ENCODE measurements at places on chromosomes 5 and 9.
A peak's percentile ranks its signal among the peaks of the same experiment; 100 is the strongest.

DNA sequence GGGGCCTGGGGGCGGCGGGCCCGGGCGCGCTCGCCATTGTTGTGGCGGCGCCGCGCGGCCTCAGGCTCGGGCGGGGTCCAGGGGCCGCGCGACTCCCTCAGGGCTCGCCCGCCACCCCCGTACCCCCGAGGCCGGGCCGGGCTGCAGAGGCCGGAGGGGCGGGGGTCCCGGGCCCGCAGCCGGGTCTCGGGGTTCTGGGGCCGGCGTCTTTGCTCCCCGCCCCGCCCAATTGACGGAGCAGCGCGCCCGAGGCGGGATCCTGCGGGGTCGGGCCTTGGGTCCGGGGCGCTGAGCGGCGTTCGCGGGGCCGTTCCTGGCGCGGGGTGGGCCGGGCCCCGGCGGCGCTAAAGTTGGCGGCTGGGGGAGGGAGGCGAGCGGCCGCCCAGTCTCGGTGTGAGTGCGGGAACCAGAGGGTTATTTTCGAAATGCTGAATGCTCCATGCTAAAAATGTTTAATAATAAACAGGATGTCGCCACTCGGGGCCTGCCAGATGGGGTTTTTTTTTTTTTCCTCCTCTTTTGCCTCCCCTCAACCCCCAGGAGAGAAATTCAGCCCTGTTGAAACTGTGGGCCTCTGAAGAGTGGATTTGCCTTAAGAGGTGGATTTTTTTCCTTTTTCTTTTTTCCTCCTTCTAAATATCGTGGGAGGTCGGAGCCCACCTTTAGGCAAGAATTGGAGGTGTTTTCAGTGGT lies 724 bp downstream of the PRRC2B start:
- no peak for DNase-seq

GRCh38 chr9:137381501-137382443 lies 41.2 kb downstream of the EXD3 start:
- no peak for DNase-seq

DNA sequence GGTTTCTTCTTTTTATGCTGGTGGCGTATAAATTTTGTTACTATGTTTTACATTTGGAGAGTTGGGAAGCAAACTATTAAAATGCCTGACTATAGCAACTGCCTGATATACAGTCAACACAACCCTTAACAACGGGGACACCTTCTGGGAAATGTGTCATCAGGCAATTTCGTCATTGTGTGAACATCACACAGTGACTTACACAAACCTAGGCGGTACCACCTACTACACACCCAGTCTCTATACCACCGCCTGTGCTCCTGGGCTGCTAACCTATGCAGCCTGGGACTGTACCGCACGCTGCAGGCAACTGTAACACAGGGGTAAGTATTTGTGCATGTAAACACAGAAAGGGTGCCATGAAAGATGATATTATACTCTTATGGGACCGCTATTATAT lies 1.3 kb upstream of the CDHR2 start:
- no peak for DNase-seq

DNA sequence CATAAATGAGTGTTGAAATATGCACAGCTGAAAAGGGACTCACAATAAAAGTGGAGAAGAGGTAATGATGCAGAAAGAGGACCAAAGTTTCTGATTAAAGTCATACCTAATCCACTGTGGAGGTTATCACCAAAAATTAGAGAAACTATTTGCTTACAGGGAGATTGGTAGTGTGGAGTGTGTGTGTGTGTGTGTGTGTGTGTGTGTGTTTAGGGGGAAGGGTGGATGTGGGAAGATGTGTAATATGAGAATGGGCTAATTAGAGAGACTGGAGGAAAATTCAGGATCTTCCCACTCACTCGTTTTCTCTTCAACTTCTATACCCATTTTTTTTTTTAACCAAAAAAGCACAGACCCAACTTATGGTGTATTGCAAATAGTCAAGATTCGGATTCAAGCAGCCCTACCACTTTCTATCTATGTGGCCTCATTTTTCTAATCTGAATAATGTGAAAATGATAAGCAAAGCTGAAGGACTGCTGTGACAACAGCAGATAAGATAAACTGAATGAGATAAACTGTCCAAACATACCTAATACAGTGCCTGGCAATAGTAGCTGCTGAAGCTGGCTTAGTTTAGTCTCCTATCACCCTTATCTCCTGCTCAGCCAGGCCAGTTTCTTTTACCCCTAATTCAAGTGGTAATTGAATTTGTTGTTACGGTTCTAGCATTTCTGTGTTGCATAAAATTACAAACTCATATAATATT lies 501.1 kb downstream of the KDM4C start:
- DNase-seq, result no peak

GRCh38 chr9:112081918-112082729 lies 93.0 kb downstream of the SUSD1 start:
- DNase-seq, result no peak

GRCh38 chr9:108001237-108001636 lies 511.7 kb upstream of the KLF4 start:
- DNase-seq, result no peak

DNA sequence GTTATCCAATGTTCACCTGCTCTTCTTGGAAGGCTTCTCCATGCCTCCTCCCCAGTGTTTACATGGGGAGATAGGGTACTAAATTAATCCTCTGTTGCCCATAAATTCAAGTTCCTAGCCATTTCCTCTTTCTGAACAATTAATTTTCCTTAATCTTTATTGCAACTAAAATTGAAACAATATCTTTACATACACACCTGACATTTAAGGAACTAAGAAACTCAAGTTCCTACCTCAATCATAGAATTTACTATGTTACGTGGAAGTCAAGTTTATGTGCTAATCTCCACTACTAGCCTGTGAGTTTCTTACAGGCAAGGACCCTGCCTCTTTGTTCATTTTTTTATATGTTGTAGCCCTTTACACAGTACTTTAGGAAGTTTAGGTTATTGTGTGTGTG lies 10.1 kb upstream of the ADRB2 start:
- DNase-seq, result no peak

DNA sequence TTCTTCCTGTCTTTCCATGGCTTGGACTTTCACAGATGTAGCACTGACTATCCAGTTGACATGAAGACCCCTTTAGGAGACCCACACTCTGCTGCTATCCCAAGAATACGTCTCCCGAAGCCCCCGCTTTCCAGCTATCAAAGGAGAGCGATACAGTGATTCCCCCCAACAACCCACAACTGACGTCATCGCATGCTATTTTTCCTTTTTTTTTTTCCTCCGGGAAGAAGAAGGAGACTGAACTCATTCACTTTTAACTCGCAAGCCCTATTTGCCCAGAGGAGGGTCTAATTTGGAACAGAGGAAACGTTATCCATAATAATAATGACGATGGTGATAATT lies 2.1 kb downstream of the PAPPA start:
- DNase-seq, result peak; percentile 54

DNA sequence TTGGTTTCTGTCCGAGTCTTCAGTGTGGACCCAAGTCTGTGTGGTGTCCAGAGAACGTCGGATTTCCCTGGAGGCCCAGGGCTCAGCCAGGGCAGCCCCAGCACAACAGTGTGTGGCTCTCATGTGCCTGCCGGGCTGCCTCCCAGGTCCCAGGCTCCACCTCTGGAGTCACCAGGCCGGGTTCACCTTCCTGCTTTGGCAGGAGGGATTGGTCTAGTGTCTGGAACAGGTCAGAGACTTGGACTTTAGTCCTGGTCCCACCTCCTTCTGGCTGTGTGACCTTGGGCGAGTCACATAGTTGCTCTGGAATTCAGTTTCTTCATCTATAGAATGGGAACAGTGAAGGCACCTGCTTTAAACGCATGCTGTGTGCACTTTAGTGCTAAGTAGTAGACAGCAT lies 3.2 kb downstream of the DOLPP1 start:
- no peak for DNase-seq

GRCh38 chr9:104775574-104775936 lies 11.6 kb downstream of the NIPSNAP3B start:
- DNase-seq, result no peak
